ENCODE measurements at places on chromosomes 2 and 18.

- no peak for DNase-seq
These were observed 238.3 kb downstream of the LOXHD1 start for GRCh38 chr18:46418663-46419260.

- no peak for DNase-seq
These were observed 418.6 kb downstream of the PIK3C3 start for GRCh38 chr18:42373584-42373983.

- no peak for DNase-seq
These were observed 905 bp downstream of the TTLL4 start for GRCh38 chr2:218711550-218711929.

DNA sequence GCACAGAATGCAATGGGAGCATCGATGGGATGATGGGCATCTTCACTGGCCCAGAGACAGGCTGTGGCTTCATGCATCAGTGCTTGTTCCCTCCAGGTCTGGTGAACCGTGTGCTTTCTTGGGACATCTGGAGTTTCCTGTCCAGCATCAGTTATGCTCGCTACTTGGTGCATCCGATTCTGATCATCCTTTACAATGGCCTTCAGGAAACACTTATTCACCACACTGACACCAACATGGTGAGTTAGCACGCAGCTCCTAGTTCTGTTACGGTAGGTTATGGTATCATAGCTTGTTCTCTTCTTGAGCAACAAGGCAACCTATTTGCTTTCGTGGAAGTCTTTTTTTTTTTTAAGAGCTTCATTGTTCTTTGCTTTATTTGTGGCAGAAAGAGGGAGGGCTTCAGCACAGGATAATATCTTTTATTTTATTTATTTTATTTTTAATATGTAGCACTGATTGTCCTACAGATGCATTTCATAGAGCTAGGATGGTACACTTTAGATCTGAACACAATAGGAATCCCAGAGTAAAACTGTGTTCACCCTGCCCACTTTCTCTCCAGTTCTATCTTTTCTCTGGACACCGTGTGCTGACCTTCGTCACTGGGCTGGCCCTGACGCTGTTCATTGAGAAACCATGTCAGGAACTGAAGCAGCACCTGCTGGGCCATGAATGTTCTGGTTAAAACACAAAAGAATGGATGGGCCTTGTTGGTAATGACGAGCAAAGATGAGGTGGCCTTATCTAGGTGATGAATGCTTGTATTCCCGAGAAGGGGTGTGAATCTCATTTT lies 71.2 kb upstream of the SEC11C start:
- no peak for DNase-seq

- DNase-seq = no peak
These were observed 160.4 kb downstream of the ASB1 start for GRCh38 chr2:238586931-238587775.

- DNase-seq = no peak
These were observed 11.1 kb upstream of the INO80C start for GRCh38 chr18:35508746-35509338.

- DNase-seq = no peak
These were observed 239.1 kb downstream of the TGIF1 start for GRCh38 chr18:3689091-3689490.

DNA sequence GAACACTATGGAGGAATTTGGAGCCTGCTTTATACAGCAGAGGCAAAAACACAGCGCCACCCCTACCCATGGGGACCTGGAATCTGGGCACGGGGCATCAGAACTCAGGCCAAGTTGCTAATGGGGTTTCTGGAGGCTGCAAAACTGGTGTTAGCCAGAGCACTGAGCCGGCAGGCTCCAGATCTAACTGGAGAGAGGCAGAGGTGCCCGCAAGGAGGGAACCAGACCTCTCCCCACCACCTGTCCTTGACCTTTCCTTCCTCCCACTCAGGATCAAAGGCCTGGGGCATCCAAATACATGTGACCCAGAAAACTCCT lies 126.6 kb downstream of the TNS1 start:
- no peak for DNase-seq

DNA sequence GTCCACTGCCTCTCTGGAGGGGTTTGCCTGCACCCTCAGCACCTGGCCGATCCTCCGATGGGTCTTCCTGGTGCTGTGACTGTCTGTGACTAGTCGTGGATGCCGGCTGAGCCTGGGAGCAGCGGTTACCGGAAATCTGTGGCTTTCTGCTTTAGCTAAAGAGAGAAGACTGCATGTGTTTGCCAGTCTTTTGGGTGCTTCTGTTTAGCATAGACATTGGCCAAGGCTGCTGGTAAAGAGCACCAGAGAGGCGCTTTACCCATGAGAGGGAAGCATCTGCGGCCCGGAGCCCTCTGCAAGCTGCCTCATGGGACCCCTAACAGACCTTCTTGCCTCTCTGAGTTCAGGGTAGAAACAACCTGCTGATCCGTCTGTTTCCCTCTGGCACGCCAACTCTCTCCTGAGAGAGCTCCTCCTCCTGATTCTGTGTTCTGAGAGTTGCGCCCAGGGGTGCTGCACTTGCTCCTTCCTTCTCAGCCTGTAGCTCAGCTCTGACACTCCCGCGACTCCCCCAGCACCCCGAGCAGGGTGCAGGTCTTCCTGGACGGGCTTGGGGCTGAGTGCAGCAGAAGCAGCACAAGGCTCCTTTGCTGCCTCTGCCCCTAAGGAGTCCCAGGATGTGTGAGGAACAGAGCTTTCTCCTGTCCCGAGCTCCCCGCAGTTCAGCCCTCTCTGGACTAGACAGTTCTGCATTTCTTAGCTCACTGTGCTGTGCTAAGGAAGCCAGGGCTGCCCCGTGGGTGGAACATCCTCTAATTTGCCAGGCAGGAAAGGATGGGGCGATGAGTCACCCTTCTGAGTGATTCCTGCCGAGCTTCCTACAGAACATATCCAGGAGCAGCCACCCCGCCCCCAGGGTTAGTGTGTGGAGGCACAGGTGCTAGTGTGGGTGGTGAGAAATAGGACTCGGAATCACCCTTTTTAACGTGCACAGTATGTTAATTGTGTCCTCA lies 203.2 kb downstream of the SH3RF3 start:
- no peak for DNase-seq

GRCh38 chr2:67156796-67157195 lies 240.3 kb upstream of the ETAA1 start:
- no peak for DNase-seq

- DNase-seq = no peak
These were observed 220.1 kb downstream of the L3MBTL4 start for GRCh38 chr18:6194640-6195039.

DNA sequence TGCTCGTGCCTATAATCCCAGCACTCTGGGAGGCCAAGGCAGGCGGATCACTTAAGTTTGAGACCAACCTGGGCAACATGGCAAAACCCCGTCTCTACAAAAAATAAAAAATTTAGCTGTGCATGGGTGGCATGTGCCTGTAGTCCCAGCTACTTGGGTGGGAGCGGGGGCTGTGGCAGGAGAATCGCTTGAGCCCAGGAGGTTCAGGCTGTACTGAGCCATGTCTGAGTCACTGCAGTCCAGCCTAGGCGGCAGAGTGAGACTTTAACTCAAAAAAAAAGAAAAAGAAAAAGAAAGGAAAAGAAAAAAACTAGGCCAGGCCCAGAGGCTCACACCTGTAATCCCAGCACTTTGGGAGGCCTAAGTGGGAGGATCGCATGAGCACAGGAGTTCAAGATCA lies 30.8 kb downstream of the TWSG1 start:
- DNase-seq = no peak

DNA sequence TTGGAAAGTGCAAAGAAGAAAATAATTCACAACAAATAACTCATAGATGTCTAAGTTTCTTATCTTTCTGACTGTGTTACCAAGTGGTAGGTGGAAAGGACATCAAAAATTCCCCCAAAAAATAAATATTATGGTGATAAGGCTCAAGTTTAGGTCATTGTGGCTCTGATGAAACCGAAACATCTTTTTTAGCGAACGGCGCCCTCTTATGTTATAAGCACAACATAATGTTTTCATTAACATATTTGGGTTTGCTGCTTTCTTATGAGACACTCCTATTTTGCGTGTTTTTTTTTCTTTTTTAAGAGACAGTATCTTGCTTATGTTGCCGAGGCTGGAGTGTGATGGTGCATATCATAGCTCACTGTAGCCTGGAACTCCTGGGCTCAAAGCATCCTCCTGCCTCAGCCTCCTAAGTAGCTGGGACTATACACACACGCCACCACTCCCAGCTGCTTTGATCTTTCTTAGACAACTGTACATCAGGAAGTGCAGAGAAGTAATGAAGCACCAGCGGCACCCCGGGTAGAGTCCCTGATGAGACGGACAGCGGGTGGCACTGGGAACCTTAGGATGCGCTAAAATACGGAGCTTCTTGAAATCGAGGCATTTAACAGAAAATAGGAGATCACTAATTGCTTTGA lies 38.5 kb upstream of the SLC35G4 start:
- no peak for DNase-seq

DNA sequence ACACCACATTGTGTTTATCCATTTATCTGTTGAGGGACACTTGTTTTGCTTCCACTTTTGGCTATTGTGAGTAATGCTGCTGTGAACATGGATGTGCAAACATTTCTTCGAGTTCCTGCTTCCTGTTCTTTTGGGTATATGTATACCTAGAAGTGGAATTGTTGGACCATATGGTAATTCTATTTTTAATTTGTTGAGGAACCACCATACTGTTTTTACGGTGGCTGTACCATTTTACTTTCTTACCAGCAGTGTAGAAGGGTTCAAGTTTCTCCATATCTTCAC lies 23.1 kb downstream of the ANXA4 start:
- no peak for DNase-seq

DNA sequence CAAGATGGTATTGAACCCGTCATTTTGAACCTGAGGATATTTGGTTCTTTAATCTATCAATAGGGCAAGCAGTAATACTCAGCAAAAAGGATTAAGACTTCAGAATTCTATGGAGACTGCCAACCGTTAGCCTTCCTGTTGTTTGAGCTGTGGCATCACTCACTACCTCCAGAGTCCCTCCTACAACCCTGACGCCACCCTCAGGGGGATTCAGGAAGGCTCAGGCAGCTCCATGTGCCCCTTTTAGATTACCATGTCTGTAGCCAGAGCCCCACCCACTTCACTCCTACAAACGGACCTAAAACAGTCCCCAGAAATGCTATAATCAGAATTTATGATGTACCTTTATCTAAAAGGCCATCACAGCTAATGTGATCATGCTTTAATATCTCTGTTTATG lies 172.9 kb downstream of the EPHA4 start:
- DNase-seq = no peak

GRCh38 chr2:17709897-17710296 lies 43.7 kb downstream of the SMC6 start:
- no peak for DNase-seq

DNA sequence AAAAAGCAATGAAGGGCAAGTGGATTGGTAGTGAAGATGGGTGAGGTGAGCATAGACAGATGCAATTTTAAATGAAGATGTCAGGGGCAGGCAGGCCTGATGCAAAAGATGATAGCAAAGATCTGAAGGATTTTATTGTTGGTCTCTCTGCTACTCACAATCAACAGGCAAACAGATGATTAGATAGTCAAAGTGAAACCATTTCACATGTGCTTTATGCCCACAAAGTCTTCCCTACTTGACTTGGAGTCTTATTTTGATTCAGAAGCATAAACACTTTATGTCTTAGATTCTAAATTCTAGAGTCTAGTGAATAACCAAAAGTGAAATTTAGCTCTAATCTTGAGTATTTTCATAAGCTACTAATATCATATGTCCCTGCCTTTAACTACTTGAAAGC lies 153.8 kb upstream of the HNRNPA3 start:
- no peak for DNase-seq

DNA sequence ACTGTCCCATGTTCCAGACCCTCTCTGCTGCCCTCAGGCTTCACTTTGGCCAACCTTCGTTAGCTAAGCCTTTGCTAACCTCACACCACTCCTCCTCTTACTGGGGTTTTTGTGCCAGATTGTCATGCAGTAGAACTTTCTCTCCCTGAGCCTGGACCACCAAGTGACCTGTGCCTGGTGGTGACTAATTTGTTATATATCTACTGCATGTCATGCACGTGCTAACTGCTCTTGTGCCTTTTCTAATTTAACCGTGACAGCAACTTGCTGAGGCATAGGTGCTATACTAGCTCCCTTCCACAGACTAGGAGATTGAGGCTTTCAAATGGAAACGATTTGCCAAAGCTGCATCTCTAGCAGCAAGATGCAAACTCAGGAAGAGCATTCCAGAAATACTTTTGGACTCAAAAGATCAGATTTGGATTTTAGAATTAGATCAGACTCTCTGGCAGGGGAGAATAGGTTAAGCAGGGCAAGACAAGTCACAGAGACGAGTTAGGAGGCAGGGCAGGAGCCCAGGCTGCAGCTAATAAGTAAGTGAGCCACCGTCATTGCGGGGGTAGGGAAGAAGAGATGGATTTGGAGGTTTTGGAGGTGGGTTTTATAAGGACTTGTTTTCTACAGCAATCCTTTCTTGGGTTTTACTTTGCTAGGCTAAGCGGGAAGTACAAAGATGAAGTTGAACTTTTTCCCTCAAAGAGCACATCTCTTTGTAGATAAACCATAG lies 1.8 kb downstream of the PPP1R7 start:
- DNase-seq = no peak

- DNase-seq = no peak
These were observed 111.3 kb downstream of the DOCK10 start for GRCh38 chr2:224930990-224931389.

- no peak for DNase-seq
These were observed 5.7 kb upstream of the NOSTRIN start for GRCh38 chr2:168796583-168797285.

DNA sequence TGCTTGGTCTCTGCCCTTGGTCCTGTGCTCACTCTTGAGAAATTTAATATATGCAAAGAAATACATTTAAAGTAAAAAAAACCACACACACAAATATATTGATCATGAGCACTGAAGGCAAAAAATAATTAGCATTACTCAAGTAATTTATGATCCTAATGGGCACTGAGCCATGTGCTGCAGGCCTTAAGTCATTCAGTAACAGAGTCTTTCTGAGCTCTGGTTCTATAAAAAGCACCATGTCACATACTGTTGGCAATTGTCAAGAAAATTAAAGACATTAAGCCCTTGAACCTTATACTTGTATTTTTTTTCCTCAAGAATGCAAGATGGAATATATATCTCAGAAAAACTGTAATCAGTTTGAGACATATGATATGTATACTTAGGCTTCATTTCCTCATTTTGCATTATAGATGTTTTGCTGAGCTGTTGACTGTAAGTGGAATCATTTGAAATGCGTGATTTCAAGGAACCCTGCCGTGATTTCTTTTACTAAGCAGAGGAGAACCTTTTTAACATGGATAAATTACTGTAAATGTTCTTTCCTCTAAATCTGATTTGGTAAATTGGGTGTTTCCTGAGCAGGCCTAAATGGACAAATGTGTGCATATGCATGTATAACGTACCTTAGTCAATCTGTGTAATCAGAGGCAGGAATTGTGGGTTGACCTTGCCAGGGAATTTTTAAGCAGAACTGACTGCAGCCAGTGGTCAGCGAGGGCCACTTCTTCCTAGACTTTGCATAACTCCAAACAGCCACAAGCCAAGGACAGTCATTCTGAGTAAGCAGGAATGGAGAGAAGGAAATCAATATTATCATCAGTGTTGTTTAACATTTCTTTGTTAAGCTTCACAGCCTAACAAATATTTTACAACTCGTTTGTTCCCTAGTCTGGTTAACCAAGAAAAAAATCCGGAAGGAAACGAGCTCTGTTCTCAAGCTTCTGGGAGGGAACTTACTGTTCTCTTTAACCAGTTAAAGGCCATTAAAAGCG lies 191.5 kb upstream of the ATP5MC3 start:
- DNase-seq = no peak

Data from NCI-H2029 (cell line).